NT2/D1 (cell line): ENCODE measurements at places on chromosomes 16 and 17.
A peak's percentile ranks its signal among the peaks of the same experiment; 100 is the strongest.

GRCh38 chr16:79261481-79261940, 339.0 kb downstream of the MAF start:
- peak; percentile 52 for DNase-seq

DNA sequence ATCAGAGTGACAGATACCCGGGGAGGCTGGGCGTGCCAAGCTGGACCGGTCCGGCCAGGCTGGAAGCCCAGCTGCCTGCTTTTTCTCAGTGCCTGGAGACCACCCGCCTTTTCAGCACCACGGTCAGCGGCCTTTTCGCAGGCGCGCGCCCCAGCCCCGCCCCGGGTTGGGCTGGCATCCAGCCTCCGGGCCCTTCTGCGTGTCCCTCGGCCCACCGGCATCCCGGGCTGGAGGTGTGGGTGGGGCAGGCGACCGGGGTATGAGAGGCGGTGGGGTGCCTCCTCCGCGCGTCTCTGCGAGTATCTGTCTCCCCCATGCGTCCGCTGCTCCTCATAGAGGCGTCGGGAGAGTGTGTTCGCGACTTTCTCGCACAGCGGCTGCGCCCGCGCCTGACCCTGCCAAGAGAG, 102.5 kb downstream of the MRM1 start:
- no peak for DNase-seq

GRCh38 chr17:18994631-18995030, 9.9 kb downstream of the FAM83G start:
- no peak for DNase-seq

DNA sequence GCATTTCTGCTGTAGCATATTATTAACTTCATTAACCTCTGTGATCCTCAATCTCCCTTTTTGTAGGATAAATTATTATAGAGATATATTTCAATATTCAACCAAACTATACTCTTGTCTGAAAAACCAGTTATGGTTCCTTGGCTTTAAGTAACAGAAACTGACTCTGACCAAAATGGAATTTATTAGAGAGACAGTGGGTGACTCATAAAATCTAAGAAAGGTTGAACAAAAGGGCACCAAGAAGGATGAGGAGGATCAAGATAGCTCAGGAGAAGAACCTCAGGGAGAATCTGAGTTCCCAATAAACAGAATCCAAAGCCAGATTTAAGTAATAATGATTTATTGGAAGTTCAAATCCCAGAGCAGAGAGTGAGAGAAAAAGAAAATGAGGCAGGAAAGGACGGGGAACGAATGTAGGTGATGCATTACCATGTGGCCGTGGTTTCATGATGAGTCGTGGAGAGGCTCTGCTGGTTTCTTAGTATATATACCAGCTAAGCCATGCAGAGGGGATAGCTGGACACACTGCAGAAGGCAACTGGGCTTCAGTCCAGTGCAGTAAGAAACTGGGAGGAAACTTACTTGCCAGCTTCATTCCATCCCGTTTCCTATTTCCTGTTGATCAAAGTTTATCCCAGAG, 151.5 kb upstream of the GOT2 start:
- DNase-seq = no peak

DNA sequence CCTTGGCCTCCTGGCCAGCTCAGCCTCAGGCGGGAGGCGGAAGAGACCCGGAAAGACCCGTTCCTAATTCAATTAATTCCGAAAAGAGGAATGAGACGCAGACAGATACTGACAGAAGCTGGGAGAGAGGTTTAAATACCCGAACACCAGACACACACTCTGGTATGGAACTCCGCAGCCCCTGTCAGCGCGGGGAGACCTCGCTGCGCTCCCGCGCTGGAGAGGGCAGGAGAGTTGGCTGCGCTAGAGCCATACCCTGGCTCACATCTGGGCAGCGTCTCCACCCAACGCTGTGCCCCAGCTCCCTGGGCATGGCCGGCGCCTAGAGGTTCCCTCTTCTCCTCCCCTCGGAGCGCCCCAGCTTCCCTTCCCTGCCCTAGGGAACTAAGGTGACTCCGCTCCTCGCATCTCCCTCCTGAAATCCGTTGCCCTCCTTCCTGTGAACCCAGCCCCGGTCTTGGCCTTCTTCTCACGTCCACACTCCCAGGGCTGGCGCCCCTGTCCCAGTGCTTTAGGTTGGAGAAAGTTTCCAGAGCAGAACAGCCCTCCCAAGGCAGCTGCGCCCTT, 8.0 kb downstream of the NEUROD2 start:
- DNase-seq = no peak

- DNase-seq = no peak
Observed at GRCh38 chr17:13962716-13963240, 106.5 kb upstream of the COX10 start.

DNA sequence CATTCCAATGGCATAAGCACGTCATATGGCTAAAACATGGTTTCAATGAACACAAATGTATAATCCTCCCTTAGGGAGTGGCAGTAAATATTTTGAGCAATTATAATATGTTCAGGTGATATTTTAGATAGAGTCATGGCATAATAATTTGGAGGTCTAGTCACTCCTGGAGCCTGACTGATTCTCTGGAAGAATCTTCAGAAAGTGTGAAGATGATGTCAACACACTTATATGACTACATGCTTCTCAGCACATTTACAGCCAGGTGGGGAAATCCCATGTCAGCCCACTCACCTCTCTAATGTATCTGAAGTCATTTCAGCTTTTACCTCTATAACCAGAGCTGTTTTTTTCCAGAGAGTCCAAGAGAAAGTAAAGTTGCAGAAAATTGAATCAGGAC, 474.8 kb downstream of the SHISA9 start:
- no peak for DNase-seq

- no peak for DNase-seq
Observed at GRCh38 chr17:77072670-77073069, 68.1 kb upstream of the SEC14L1 start.

DNA sequence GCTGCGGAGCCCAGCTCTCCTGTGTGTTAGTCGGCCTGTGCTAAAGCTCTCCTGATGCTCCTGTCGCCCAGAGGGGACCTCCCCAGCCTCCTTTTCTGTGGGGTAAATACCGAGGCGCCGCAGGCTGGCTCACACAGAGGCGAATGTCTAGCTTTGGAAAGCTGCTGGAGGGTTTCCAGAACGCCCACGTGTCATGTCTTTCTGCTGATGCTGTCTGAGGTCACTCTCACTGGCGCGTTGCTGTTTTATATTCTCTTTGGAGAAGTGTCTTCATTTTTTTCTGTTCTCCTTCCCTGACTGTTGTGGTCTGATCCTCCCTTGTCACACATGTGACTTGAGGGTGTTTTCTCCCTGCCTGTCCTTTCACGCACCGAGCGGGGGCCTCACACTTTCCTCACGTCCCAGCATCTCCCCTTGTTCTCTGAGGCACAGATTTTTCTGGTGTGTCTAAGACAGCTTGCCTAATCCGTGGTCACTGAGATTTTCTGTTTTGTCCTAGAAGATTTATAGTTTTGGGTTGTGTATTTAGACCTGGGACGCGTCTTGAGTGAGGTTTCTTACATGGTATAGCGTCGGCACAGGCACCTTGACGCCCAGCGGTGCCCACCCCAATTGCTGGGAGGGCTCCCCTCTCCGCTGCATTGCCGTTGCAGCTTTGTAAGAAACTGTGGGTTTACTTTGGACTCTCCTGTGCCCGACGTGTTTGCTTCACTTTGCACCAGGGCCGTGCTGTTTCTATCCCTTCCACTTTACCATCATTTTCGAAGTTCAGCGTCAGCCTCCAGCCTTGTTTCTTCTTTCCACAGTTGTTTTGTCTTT, 92.1 kb upstream of the ZNF750 start:
- no peak for DNase-seq

GRCh38 chr16:10862438-10862837, 14.6 kb upstream of the CIITA start:
- no peak for DNase-seq

DNA sequence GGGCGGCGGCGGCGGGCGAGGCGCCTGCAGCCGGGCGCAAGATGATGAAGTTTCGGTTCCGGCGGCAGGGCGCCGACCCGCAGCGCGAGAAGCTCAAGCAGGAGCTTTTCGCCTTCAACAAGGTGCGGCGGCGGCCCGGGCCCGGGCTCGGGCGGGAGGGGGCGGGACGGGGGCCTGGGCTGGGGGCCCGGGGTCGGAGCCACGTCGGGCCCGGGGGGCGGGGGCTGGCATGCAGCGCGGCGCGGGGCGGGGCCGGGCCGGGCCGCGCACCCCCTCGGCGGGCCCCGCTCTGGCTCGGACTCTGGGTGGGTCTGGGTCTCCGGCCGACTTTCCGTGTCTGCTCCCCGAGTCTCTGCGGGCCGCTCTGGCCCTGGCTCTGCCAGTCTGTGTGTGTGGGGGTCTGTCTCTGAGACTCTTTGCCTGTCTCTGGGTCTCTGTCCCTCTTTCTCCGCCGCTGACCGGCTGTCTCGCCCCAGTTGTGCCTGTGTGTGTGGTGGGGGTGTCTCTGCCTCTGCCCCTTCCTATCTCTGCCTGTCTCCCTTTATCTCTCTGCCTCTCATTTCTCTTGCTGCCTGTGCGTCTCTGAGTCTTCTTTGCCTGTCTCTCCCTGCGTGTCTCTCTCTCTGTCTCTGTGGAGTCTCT, 328 bp downstream of the LLGL1 start:
- DNase-seq = no peak

DNA sequence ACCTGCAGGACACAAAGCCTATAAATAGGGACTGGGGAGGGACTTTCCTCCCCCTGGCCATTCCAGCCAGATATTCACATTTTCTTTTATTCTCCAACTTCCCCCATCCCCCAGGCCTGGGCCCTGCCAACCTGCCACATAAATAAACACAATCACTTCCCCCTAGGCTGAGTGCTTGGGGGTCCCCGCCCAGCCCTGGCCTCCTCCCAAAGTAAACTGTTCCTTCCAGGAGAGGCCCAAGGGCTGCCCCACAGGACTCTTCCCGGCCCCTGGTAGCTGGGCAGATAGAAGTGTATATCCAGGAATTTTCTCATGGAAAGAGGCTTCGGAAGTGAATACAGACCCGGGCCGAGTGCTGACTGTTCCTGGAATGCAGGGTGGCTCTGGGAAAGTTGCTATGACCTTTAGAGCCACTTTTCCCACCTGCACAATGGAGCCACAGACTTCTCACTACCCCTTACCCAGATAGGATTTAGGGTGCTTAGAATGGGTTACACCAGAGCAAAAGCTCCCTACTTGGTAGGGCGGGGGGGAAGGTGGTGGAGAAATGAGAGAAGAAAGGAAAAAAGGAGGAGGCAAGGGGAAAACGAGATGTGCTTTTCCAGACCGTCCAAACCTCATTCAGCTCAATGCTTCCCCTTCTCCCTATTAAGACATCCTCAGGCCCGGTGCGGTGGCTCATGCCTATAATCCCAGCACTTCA, 8.5 kb downstream of the CSF3 start:
- DNase-seq = no peak
